Activated T-helper 1 cell treated with anti-CD3 and anti-CD28 coated beads, Interleukin-12 subunit alpha, Interleukin-12 subunit beta, Interleukin-2, Interleukin-4 antibody, amounts not matched to agents 30 ng/mL and 10 ng/mL and 1 ng/mL, durations not matched to agents 14 hours and 24 hours and 36 hours (primary cell): ENCODE measurements at places on chromosomes 12 and 14. TPM values are rescaled to one million over a fixed set of nuclear protein-coding genes. Genes with fewer than 3 reads are reported as not detected.

The KLRG1 gene
- 0.69 and 1.4 TPM in 2 replicates for total RNA-seq

The GARIN6 gene
- not detected in 2 replicates for total RNA-seq

The KRT72 gene
- total RNA-seq = not detected in 2 replicates

The LBHD2 gene
- not detected in 2 replicates for total RNA-seq

The RERG gene
- total RNA-seq = not detected in 2 replicates

The BHLHE41 gene
- not detected in 2 replicates for total RNA-seq

The TSHR gene
- 0.16 and 0.47 TPM in 2 replicates for total RNA-seq

The ZNF891 gene
- total RNA-seq = 2.3 and 2.4 TPM in 2 replicates

The DEGS2 gene
- total RNA-seq = 0.31 and 1.1 TPM in 2 replicates
